RKO (cell line): ENCODE measurements at places on chromosomes 2 and 18.
A peak's percentile ranks its signal among the peaks of the same experiment; 100 is the strongest.

DNA sequence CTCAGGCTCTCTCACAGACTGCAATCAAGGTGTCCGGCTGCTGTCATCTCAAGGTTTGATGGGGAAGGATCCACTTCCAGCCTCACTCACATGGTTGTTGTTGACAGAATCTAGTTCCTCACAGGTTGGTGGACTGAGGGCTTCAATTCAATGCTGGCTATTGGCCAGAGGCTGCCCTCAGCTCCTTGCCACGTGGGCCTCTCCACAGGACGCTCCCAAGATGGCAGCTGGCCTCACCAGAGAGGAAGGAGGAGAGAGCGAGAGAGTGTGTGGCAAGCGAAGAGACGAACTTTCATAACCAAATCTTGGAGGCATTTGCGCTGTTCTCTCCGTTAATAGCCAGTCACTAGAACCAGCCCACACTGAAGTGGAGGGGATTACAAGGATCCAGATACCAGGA is 13.5 kb upstream of the DNMT3A start:
- no peak for DNase-seq

DNA sequence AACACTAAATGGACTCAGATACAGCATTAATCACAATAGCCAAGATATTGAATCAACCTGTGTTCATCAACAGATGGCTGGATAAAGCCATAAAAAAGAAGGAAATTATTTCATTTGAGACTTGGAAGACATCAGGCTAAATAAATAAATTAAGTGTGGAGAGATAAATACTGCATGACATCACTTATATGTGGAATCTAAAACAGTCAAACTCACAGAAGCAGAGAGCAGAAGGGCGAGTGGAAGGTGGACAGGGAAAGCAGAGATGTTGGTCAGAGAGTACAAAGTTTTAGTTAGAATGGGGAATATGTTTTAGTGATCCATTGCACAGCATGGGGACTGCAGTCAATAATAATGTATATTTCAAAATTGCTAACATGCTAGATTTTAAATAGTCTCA is 207.2 kb downstream of the VAPA start:
- no peak for DNase-seq

DNA sequence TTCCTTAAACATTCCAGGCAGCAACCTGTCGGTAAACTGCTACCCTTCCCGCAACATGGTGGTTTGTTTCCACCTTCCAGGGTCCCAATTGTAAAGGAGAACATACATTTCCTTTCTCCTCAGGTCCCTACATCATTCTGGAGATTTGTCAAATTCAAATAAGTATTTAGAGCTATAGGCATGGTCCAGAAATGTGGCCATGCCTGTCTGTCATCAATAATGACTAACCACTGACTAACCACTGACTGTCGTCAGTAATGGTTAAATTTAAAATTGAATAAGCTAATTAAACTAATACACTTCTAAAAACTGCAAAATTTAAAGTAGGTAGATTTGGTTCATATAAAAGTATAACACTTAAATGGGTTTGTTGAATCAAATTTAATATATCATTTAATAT is 984.0 kb upstream of the SLC39A10 start:
- peak; percentile 32 for DNase-seq

GRCh38 chr2:86344404-86344803 is 7.0 kb upstream of the REEP1 start:
- DNase-seq: no peak

DNA sequence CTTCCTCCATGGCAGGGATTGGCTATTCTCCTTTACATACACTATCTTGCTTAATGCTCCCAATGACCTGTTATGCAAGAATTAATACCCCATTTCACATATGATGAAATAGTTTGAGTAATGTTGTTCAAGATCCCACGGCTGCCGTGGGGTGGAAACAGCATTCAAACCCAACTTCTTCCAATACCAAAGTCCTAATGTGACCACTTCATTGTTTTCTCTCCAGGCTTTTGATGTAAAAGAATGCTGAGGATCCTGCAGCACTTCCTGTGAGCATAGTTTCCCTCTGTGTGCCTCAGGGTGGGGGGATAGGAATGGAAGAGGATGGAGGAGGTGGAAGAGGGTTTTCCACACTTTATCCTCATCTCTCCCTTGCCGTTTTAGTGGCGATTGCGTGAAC is 199.4 kb downstream of the IRS1 start:
- DNase-seq: no peak

GRCh38 chr2:114056294-114057143 is 166.6 kb downstream of the ACTR3 start:
- DNase-seq: no peak

DNA sequence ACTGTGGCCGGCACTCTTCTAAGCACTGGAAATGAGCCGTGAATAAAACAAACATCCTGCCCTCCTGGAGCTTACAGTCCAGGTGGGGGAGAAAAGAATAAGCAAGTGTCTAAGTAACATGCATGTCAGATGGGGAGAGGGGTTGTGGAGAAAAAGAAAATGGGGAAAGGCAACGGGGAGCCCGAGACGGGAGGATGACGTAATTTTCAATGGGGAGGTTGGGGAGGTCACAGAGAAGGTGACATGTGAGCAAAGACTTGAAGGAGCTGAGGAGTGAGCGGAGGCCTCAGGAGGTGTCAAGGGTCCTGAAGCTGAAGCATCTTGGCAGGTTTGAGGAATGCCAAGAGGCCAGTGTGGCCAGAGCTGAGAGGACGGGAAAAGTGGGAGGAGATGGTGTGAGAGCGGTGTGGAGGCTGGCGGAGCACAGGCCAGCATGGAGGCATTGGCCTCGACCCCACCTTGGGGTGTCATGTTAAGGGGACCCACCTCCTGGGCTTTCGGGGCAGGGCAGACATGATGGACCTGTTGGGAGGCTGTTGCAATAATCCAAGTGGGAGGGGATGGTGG is 15.0 kb upstream of the NTSR2 start:
- DNase-seq: no peak

DNA sequence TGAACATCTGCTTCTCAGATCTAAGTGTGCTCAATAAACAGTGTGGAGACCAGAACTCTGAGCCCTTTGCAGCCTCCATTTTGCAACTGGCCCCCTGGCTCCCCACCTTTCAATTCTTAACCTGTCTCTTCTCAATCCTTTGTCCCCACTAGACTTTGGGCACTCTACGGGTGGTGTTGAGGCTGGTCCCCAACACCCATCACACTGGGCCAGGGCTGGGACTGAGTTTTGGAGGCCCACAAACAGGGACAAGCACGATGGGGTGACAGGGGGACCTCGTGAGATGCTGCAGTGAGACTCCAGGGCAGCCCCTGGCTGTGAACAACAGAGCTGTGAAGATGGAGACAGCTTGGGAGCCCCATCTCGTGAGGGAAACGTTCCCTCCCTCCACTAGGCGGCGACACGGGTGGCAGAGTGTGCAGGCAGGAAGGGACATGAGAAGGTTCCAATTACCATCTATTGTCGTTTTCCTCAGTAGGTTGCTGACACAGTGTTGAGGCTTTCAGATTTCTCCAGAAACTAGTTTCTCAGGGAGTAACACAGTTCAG is 1.2 kb downstream of the ANKMY1 start:
- DNase-seq: peak; percentile 46

GRCh38 chr2:221807706-221808105 is 235.6 kb upstream of the EPHA4 start:
- no peak for DNase-seq

DNA sequence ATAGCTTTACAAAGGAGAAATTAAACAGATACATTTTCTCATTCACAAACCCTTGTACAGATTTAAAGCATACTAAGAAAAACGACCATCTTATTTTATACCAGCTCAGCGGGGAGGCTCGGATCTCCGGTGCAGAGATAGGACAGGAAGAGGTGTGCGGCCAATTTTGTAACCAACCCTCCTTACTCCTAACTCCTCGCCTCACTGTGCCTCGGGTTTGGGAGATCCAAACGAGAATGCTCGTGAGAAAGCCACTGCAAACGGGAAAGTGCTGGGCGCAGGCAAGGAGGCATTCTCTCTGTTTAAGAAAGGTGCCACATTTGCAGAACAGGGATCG is 1.2 kb downstream of the KDSR start:
- DNase-seq: peak; percentile 48

DNA sequence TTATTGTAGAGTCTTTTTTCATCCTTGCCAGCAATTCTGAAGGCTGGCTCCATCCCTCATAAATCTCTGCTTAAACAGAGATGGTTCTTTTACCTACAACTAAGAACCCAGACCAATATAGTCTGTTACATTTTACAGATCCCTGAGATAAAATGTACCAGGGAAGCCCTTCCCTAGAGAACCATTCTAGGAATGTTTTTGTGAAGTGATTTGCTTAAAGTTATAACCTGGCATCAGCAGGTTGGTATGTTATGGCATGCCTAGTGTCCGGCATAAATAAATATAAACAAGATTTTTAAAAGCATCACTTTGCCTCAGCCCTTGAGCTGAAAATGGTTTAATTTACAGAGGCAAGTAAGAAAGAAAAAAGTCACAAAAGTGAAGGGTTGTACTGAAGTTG is 18.5 kb upstream of the NPAS2 start:
- DNase-seq: no peak

GRCh38 chr2:180456801-180457200 is 449.7 kb upstream of the CWC22 start:
- DNase-seq: no peak

GRCh38 chr2:23420840-23421476 is 36.0 kb downstream of the KLHL29 start:
- DNase-seq: no peak
